ENCODE measurements at places on chromosomes 16 and 17.

DNA sequence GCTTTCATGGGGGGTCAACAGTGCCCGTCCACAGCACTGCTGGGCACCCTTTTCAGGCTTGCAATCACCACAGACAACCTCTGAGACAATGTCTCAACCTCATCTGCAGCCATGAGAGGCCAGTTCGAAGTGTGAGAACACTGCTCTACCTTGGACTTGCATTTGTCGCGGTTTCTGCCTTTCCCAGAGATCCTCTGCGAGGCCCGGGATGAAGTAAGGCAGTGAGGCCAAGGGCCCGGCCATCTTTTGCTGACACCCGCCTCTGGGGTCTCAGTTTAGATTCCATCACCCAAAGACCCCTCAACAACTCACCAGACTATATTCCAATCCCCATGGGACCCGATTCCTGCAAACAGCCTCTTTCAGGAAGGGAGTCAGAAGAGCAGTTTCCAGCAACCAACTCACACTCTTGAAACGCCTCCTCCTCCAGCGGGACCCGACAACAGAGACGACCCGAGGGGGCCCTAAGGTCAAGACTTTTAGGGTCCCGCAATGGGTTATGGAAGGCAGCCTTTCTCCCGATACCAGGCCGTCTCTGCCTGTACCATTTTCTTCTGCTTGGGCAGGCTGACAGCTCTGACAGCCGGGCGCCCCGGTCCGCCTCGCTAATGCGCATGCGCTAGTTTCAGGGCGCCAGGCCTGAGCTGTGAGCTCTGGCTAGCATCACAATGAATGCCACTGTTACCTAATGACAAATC is 576.0 kb downstream of the KCNJ18 start:
- no peak for DNase-seq

DNA sequence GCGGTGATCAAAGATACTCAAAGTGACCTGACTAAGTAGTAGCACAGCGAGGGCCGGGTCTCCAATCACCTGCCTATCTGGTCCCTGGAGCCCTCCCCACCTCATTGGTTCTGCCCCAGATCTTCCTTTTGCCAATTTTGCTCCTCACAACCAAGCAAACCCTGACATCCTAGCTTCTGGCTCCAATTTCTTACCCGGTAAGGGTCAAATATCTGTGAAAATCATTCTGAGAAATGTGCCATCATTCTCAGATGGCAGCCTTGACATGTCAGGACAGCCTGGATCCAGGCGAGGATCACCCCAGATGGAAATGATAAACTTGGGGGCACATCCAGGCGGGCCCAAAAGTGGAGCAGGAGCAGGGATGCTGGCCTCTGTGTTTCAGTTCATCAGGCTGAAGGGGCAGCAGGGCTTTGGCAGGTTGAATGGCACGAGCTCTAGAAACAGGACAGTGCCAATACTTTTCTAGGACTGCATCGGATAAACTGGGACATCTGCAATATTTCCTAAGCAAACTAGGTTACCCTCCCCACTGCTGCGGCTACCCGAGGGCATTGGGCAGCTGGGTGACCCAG is 83.9 kb downstream of the SHISA6 start:
- no peak for DNase-seq

DNA sequence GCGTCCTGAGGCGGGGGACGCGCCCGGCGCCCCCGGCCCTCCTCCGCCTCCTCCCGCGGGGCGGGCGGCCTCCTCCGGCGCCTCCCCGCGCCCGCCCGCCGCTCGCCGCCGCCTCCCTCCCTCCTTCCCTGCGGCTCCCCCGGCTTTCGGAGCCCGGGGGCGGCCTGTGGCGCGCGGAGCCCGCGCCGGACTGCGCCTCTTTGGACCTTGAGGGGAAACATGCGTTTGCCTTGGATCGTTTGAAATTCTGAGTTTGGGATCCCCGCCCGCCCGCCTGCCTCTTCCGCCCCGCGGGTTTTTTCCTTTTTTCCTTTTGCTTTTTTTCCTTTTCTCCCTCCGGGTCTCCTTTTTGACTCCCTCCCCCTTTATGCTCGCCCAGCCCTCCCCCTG is 390 bp downstream of the ZNRF1 start:
- DNase-seq: no peak

- no peak for DNase-seq
Measured at GRCh38 chr17:47338026-47338425, 14.3 kb downstream of the EFCAB13 start.

GRCh38 chr17:82799591-82799990 is 40.2 kb downstream of the ZNF750 start:
- DNase-seq: no peak

DNA sequence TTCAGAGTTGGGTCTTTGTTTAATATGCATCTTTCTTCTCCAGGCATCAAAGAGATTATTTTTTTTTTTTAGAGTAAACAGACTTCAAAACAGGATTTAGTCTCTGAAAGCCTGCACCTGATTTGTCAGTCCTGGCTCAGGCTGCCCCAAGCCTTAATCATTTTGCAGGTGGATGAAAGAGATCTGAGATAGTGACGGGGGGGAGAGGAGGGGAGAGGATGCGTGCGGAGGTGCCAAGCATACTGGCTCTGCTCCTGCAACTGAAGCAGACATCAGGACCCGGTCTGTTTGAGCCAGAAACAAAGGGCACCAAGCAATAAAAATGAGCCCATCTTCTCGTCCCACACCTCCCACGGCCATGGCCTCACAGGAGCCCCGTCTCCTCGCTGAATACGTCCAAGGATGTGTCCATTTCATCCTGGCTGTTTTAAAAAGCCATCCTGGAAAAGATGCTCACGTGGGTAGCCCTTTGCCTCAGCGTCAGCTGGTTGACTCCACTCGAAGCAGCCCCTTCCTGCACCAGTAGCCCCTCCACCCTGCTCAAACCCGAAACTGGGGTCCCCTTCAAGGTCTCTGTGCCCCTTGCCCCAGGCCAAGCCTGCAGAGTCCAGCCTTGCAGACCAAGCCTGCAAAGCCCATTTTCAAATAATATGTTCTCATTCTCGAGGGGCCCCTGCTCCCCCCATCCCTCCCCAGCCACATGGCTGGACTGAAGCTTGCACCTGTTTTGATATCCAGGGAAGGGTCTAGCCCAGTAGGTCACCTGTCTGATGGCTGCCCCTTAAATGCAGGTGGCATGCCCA is 84.8 kb upstream of the TNRC6C start:
- no peak for DNase-seq

DNA sequence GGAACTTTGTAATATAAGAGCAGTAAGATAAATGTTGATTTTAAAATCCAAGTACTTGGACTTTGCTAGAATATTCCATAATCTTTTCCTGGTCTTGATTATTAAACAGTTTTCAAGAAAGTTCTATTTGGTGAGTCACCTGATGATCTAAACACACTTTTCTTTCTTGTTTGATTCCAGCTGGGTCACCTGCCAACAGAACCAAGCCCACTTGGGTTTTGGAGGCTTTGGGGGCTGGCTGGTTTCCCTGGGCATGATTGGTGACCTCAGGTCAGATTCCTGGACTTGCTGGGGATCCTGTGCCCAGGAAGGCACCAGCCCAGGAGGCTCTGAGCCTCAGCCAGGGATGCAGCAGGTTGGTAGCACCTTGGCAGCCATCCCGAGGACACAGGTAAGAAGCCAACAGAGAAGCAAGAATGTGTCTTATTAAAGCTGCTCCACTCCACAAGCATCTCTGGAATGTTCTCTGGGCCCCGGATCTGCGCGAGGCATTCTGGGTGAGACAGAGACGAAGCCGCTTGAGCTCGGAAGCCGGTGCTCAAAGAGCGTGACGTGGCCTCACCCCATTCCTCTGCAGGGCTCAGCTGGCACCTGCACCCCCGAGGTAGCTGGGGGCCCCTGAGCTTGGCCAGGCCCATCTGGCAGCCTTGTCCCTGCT is 3.1 kb upstream of the TEX19 start:
- DNase-seq: no peak

- no peak for DNase-seq
Measured at GRCh38 chr16:53605831-53606400, 97.7 kb downstream of the RPGRIP1L start.

- no peak for DNase-seq
Measured at GRCh38 chr16:87101903-87102302, 215.3 kb downstream of the C16orf95 start.

DNA sequence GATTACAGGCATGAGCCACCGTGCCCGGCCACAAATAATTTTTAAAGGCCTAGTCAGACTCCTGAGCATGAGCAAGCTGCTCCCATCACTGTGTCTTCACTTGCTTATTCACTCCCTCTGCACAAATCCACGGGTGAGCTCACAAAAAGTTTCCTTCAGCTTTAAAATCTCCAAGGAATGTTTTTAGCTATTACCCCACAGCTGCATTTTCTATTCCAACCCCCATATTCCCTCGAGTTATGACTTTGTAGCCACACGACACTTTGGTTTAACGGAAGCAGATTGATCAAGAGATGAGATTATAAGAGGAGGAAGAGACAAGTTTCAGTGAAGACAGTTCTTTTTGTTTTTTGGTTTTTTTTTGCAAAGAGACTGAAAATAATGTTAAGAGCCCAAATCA is 49.1 kb upstream of the SLC25A19 start:
- DNase-seq: no peak

GRCh38 chr16:58709333-58709732 is 24.8 kb upstream of the SLC38A7 start:
- no peak for DNase-seq

DNA sequence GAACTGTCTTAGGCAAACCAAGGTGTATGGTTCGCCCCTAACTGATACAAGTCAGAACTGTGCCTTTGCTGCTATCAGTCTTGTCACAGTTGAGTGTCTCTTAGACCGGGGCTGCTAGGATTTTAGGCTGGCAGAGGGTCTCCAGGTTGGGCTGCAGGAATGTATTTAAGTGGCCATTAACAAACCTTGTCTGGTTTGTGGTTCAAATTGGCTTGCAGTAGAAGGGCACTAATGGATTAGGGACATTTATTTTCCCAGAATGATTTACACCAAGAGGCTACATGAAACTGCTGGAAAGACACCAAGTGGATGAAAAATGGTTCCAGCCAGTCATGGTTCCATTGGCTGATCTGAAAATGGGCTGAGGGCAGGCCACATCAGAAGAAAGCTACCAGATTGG is 5.1 kb downstream of the VAT1L start:
- no peak for DNase-seq

GRCh38 chr17:66547151-66547865 is 244.9 kb downstream of the PRKCA start:
- no peak for DNase-seq

DNA sequence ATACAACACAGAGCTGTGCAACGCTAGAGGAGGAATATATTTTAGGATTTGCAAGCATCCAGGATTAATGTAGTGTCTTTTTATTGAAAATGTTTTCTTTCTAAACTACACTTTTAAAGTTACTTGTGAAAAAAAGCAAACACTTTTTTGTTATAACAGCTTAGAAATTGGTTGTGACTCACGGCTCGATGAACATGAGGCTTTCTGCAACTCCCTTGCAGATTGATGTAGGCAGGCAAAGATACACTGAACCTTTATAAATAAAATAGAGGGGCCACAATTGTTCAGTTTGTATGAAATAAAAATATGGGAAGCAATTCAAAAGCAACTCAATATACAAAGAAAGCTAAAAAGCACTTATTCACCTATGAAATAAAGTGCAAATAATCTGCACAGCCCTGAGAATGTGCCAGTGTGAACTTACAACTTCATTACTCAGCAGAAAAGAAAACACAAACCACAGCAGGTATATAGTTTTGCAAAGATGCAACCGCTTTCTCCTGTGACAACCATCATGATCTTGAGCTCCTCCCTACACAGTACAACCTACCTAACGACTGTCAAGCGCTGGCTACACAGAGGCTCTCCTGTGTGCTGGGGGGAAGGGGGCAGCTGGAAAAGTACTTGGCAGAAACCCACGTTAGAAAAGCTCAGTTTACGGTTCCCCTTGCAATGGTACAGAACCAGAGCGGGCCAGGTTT is 948 bp downstream of the LUC7L start:
- DNase-seq: peak; percentile 37

DNA sequence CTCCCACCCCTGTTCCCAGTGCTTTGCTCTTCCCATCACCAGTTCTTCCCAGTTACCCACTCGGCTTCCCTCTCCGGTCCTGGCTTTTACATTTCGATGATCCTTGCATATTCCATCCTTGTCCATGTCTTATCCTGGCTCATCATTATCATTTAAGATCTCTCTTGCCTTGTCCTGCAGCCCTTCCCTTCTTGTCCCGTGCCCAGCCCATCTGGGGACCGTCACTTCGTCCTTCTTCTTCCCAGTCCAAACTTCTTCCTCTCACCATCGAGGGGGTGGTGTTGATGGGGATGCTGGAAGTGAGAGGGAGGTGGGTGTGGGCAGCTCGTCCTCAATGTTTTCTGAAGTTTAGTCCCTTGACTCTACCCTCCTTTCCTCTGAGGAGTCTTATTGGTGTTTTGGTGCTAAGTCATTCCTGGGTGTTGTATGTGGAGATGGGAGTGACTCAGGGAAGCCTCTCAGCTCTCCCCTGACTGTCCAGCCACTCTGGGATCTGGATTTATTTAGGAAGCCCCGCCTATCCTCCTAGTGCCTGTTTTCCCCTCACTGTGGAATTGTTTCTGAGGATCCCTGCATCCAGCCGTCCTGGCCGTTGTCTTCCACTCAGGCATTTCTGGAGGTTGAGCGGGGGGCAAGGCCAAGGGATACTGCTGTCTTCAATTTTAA is 975 bp downstream of the SNX29 start:
- no peak for DNase-seq

GRCh38 chr16:89217388-89218191 is at the start of gene ZNF778:
ZNF778 (plus strand) TSS chr16:89217703; CDS start chr16:89221128, 3,425 bp downstream.
- peak; percentile 75 for DNase-seq

GRCh38 chr17:60333628-60334031 is 58.3 kb downstream of the USP32 start:
- DNase-seq: no peak

DNA sequence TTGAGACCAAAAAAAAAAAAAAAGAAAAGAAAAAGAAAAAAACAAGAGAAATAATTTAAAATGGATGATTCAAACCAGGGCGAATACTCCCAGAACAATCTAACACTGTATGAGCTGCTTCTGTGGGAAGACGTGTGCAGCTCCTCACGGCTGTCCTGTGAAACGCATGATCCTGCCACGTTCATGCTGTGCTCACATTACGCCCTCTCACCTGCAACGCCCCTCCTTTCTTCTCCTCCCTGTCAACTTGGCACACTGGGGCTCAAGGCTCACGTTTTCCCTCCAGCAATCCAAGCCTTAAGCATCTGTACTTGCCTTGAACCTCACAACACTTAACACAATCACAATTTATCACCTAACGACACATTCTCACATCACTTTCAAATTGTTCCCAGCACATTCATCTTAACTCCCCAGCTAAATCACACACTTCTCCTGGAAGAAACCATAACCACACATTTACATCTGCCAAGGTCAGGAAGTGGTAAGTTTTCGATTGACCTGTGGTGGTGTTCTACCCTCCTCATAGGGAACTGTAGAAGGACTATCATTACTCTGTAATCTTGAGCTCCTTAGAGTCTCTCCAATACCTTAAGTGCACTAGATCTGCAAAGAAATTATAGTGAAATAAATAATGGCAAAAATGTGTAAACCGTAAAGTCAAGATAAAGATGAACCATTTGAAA is 29.1 kb downstream of the MBTPS1 start:
- no peak for DNase-seq

- no peak for DNase-seq
Measured at GRCh38 chr17:7119314-7119713, 4.7 kb upstream of the ASGR2 start.
